ENCODE measurements at places on chromosomes 13 and 19.

DNA sequence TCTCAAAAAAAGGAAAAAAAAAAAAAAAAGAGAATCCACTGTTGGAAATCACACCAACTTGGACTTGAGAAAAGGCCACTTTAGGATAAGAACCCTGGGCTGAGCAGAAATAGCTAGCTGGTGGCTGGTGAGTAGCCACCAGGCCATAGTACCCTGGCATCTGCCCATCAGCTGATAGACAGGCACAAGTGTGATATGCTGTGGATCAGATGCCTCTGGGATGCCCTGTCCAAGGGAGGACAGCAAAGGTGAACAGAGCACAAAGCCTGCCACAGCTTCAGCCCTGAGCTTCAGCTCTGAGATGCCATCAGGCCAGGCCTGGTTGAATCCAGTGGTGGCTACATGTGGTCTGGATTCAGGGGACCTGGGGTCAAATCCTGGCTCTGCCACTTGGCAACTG, 8.7 kb downstream of the SIRT2 start:
- DNase-seq: no peak
- H3K4me3 ChIP-seq: no peak overlapping the region
- no peaks in the 10 kb centered on the region for H3K27me3 ChIP-seq
- no peak overlapping the region for H3K27ac ChIP-seq

- H3K4me1 ChIP-seq: no peaks in the 10 kb centered on the region
- no peak overlapping the region for H3K27ac ChIP-seq
- H3K27me3 ChIP-seq: no peaks in the 10 kb centered on the region
- H3K4me3 ChIP-seq: no peak overlapping the region
- H3K36me3 ChIP-seq: no peaks in the 10 kb centered on the region
- no peak for DNase-seq
These were observed 797.2 kb upstream of the PCDH9 start for GRCh38 chr13:68027306-68027705.

DNA sequence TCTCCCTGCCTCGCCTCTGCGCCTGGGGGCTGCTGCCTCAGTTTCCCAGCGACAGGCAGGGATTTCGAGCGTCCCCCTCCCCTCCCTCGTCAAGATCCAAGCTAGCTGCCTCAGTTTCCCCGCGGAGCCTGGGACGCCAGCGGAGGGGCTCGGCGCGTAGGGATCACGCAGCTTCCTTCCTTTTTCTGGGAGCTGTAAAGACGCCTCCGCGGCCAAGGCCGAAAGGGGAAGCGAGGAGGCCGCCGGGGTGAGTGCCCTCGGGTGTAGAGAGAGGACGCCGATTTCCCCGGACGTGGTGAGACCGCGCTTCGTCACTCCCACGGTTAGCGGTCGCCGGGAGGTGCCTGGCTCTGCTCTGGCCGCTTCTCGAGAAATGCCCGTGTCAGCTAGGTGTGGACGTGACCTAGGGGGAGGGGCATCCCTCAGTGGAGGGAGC, 722 bp upstream of the ICAM1 start:
- H3K27me3 ChIP-seq: no peaks in the 10 kb centered on the region
- peaks cover 1% of the 10 kb centered on the region for H3K36me3 ChIP-seq
- no peak overlapping the region for H3K27ac ChIP-seq
- no peak for DNase-seq
- H3K4me1 ChIP-seq: peaks cover 15% of the 10 kb centered on the region

DNA sequence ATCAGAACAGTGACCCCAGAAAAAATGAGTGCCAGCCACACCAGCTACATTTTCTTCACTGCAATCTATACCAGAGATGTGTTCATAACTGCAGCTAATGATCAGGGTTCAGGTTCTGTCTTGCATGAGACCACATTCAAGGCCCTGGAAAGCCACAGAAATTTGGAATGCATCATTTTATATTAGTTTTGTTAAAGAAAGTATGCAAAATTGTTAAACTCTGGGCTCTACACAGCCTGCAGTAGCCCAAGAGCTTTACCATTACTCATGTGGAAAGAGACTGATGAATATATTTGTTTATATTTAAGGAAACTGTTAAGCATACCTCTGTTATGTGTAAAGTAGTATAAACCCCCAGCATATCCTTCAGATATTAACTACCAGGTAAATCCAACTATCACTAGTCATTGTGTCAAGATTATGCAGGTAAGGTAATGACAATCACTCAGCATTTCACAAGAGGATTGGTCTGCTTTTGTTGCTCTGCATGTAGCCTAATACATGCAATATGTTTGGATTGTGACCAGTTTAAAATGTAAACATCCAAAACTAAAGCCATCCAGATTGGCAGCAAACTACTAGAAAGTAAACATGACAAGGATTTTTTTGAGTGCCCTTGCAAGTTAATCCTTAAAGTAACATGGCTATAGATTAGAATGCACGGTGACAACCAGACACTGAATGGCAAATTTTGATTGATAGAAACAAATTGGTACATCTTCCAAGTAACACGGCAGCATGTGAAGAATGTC, 429.1 kb upstream of the ARGLU1 start:
- H3K4me1 ChIP-seq: no peaks in the 10 kb centered on the region
- no peaks in the 10 kb centered on the region for H3K36me3 ChIP-seq
- no peak overlapping the region for H3K27ac ChIP-seq

DNA sequence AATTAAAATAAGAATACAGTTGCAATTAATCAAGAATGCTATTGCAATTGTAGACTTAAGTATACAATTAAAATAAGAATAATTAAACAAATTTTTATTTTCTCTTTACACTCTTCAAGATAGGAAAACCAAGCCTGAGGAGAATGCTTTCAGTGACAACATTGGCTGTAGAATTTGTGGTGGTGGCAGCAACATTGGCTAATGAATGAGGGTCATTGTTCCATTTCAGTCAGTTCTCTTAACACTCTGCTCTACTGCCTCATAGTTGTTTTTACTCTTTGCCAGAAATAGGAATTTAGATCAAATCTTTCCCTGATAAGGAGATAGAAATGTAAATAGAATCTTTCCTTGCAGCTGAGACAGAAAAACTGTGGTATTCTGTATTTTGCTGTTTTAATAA, 391.6 kb downstream of the PCDH20 start:
- H3K27me3 ChIP-seq: peaks cover 7% of the 10 kb centered on the region
- H3K4me1 ChIP-seq: no peaks in the 10 kb centered on the region
- no peak for DNase-seq
- H3K36me3 ChIP-seq: no peaks in the 10 kb centered on the region

- no peaks in the 10 kb centered on the region for H3K27me3 ChIP-seq
- DNase-seq: peak; percentile 47
- no peak overlapping the region for H3K27ac ChIP-seq
- H3K4me1 ChIP-seq: no peaks in the 10 kb centered on the region
- no peak overlapping the region for H3K4me3 ChIP-seq
- H3K36me3 ChIP-seq: peaks cover 28% of the 10 kb centered on the region
These were observed 46.5 kb upstream of the TFDP1 start for GRCh38 chr13:113537909-113538688.

DNA sequence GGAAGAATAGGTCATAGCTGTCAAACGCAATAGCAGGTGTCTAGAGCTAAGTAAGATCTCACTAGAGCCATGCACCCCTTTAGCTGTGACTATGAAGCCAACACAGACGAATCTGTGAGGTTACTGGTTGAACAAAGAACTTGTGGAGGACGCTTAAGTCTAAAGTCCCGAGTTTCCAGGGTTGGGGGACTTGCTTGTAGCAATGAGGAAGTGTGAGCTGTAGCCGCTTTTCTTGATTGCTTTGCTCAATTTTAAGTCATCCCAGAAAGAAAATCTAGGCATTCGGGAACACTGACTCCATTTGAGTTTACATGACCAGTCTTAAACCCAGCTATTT, 1.6 kb downstream of the GPC5 start:
- peaks cover 16% of the 10 kb centered on the region for H3K27me3 ChIP-seq
- DNase-seq: no peak
- no peak overlapping the region for H3K27ac ChIP-seq
- peaks cover 5% of the 10 kb centered on the region for H3K4me1 ChIP-seq

DNA sequence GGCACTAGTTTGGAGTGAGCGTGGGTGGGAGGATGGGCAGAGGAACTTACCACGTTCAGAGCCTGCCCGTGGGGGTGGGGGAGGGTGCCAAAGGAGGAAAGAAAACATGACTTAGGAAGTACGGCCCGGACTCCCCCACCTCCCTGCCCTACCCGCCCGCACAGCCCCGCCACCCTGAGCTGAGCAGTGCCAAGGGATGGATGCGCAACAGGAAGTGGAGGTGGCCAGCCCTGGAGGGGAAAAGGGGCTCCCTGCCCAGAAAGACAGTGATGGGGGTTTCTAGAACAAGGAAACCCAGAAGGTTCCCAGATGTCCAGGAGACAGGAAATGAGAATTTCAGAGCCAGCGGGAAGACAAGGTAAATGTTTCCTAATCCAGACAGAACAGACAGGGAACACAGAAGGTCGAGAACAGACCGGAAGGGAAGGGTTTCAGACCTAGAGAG, 6.3 kb downstream of the TEAD2 start:
- H3K4me1 ChIP-seq: peaks cover 30% of the 10 kb centered on the region
- H3K4me3 ChIP-seq: peak overlapping the region; percentile 16
- peaks cover 30% of the 10 kb centered on the region for H3K36me3 ChIP-seq
- no peak for DNase-seq

GRCh38 chr19:41998246-41999020, 4.4 kb upstream of the ATP1A3 start:
- DNase-seq: no peak
- H3K36me3 ChIP-seq: no peaks in the 10 kb centered on the region
- no peak overlapping the region for H3K27ac ChIP-seq
- H3K4me3 ChIP-seq: no peak overlapping the region
- peaks cover 10% of the 10 kb centered on the region for H3K4me1 ChIP-seq

GRCh38 chr13:29569253-29570050, 26.0 kb downstream of the SLC7A1 start:
- no peak for DNase-seq
- H3K27me3 ChIP-seq: no peaks in the 10 kb centered on the region
- H3K27ac ChIP-seq: peak overlapping the region; percentile 28

GRCh38 chr13:74336546-74336945, 202.3 kb upstream of the KLF12 start:
- no peak overlapping the region for H3K4me3 ChIP-seq
- no peak for DNase-seq
- H3K27me3 ChIP-seq: no peaks in the 10 kb centered on the region
- H3K4me1 ChIP-seq: no peaks in the 10 kb centered on the region
- H3K27ac ChIP-seq: no peak overlapping the region
